Adrenal gland (tissue), 19 donors: ENCODE measurements at places on chromosomes 4 and X. TPM values are rescaled to one million over a fixed set of nuclear protein-coding genes. Genes with fewer than 3 reads are reported as not detected.

- no peak for DNase-seq
Observed at GRCh38 chr4:31998807-31999206, 1278.6 kb downstream of the PCDH7 start.

DNA sequence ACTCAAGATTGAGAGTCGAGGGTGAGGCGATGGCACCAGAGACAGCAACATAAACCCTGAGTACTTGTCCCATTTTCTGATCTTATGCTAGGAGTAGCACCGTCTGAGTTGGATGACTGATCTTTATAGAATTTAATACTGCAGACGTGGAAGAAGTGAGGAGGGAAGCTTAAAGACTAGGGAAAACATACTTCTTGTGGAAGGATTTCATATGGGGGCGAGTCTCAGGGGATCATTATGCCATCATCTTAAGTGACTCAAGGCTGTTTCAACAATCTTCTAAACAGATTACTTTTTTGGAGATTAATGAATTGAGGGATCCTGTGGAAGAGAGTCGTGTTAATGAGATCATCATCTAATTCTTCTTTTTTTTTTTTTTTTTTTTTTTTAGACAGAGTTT lies 17.2 kb upstream of the FAT1 start:
- no peak for DNase-seq

DNA sequence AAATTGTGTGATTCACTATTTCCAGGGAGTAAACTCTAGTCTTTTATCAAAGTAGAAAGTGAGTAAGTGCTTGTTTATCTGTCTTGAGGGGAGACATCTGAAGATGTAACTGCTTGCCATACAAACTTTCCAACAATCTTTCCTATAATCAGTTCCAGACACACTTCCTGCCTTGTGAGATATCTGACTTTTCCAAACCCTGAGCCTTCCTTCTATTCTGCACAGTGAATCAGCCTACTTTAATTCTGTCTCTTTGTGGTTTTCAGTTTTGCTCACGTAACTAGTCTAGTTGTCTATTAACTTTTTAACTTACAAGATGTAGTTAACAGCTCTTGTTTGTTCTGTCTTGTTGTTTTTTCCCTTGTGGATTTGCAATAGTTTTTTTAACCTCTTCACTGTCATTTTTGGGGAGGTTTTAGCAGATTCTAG lies 947.8 kb downstream of the C4orf33 start:
- no peak for DNase-seq

- no peak for DNase-seq
Observed at GRCh38 chrX:149007423-149007822, 497.7 kb downstream of the IDS start.

DNA sequence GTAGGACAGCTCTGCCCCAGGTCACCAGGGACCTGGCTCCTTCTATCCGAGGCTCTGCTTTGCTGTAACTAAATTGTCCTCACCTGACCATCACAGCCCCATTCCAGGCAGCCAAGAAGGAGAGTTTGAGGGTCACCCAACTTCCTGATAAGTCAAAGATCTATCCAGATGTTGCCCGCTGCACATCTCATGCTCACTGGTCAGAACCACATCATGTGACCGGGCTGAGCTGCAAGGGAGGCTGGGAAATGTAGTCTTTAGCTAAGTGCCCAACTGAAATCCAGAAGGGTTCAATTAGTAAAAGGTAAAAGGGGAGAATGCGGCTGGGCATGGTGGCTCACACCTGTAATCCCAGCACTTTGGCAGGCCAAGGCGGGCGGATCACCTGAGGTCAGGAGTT lies 18.4 kb downstream of the HMX1 start:
- no peak for DNase-seq

GRCh38 chrX:47515941-47516665 lies 33.1 kb upstream of the ZNF41 start:
- no peak for DNase-seq

DNA sequence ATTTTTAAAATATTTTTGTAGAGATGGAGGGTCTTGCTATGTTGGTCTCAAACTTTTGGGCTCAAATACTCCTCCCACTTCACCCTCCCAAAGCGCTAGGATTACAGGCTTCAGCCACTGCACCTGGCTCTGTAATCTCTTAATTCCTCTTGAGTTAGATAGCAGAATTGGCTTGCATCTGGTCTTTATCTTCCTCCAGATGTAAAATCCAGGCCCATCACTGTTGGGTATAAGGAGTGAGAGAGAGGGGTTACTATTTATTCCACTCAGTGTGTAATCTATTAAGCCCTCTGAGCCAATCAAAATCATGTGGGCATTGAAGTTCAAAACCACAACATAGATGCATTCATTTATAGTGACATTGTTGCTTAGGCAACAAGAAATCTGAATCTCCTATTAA lies 33.9 kb downstream of the ANK2 start:
- no peak for DNase-seq

DNA sequence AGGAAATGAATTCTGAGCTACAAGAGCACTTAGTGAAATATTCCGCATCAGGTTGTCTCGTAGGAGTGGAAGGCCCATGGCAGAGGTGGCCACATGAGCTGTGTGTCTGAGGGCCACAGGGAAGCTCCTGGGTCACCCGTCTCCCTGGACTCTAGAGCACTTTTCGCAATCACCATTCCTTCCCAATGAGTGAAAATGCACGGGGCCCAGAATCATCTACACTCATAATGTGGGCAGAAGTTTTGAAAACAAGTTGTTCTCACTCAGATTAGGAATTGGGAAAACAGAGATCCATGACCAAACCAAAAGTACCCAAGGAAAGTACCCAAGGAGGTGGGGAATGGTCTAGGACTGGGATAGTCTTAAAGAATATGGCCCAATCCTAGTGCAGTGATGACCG lies 94.4 kb downstream of the SCD5 start:
- DNase-seq = no peak

The PDZD4 gene
- total RNA-seq = 2.9 TPM
